ENCODE measurements at places on chromosomes 5 and 9.

DNA sequence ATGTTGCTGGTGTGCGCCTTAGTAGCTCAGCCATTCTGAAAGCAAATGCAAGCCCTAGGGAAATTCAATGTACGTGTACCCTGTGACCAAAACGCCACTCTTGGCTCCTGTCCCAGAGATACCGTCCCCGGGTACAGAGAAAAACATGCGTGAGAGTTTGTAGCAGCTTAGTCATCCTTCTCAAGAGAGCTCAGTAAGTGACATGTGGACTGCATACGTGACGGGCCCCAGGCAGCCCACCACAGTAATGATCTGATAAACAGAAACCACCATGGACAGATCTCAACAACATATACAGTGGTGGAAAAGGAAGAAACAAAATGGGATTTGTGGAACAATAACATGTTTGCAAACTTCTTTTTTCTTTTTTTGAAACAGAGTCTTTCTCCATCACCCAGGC is 45.1 kb downstream of the S1PR3 start:
- DNase-seq: no peak

DNA sequence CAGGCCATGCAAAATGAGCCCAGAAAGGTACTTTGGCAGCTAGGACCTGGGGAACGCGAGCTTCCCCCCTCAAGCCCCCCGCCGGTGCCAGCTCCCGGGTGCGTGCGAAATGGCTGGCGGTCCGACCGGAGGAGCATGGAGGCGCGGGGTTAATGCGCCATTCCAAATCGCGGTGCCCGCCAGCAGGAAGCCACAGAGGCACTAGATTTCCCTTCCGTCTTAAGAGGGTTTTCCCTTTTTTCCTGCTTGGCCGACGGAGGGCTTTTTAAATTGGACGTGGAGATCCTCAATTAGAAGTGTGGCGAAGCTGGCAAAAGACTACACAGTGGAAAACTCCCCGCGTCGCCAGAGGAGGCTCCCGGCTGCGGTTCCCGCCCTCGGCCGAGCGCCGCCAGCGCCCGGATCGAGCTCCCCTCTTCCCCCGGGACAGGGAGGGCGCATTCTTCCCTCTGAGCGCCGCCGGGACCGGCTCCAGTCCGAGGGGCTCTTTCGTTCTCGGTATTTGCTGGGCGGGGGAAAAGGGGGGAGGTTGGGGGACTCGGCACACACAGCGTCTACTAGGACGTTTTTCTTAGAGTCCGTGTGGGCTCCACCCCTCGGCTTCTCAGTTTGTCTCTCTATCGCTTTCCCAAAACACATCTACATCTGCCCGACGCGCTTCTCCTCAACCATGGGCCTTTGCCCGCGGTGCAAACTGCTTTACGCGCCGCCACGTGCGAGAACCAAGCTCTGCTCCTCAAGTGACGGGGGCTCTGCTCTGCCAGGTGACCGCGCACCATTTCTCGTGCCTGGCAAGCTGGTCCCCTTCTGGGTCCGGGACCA is 3.0 kb downstream of the GDNF start:
- no peak for DNase-seq

GRCh38 chr5:71533615-71534014 is 53.5 kb upstream of the MCCC2 start:
- DNase-seq: no peak

GRCh38 chr5:159854916-159855315 is 61.4 kb upstream of the ADRA1B start:
- DNase-seq: no peak

DNA sequence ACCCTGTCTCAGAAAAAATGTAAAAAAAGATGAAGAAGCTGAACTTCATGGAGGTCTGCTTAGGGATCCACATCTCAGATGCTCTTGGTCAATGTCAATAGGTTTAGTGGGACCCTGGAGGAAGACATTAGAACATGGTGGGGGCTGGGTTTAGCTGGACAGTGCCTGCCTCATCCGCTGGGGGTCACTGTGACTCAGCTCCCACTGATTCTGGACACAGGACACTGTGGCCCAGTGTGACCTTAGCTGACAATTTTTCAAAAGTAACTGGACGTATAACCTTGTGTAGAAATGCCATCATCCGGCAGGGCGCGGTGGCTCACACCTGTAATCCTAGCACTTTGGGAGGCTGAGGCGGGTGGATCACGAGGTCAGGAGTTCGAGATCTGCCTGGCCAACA is 7.3 kb upstream of the HNRNPAB start:
- DNase-seq: no peak

DNA sequence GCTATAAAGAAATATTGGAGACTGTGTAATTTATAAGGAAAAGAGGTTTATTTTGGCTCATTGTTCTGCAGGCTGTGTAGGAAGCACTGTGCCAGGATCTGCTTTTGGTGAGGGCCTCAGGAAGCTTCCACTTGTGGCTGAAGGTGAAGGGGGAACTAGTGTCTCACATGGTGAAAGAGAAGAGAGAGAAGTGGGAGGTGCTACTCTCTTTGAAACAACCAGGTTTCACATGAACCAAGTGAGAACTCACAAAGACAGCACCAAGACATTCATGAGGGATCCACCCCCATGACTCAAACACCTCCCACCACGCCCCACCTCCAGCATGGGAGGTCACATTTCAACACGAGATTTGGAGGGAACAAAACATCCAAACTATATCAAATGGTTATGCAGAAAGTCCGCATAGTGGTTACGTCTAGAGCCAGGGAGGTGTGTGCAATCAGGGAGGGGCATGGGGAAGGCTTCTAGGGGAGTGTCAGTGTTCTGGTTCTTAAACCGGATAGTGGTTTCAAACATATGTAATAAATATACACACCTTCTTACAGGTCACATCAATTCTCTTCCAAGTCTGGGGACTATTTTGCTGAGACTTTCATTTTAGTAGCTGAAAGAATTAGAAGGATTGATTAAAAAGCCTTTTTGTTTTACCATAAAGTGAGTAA is 113.0 kb downstream of the TRIO start:
- no peak for DNase-seq

DNA sequence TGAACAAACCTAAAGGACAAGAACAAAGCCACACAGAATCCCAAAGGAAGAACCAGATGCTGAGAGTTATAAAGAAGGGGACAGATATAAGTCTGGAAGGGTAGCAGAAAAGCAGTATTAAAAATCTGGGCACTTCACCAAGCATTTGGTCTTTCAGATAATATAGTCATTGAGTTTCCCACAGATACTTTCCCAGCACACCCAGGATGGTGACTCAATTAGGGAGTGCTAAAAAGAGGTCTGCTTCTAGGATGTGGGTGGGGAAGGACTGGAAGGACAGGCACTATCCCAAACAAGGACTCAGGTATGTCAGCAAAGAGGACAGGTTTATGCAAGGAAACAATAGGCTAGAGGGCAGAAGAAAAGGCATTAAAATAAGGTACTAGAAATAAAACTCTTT is 59.3 kb downstream of the DIAPH1 start:
- DNase-seq: no peak

DNA sequence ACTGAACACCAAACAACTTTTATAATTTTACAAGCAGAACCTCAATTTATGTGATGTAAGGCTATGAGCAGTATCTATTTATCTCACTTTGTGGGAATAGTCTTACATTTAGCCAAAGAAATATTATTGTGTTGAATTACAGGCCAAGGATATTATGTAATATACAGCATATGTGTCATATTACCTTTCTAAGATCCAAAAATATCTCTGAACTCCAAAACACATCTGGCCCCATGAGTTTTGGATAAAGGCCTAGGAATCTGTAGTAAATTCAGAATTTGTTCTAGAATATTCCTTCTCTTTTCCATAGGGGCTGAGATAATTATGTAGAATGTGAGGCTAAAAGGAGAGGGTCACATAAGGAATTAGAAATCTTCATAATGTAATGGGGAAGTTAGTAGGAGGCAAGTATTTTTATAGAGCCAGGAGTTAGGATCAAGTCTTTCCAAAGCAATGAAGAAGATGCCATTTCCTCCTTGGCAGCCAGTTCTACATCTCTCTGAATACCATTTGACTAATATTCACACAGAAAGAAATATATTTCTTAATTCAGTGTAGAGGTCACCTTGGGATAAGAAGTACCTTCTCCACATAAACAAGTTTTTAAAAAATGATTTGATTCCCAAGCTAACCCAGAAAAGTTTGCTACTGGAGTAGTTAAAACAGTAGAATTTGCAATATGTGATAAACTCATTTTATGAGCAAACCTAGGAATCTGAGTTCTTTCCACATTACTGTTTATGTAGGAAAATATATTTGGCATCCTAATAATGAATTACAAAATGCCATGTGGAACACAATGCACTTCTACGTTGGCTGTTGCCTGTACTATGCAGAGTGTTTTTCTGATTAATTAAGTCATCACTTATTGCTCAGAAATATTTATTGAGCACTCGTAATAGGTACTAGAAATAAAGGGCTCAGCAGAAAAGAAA is 20.3 kb upstream of the GRAMD2B start:
- DNase-seq: no peak

GRCh38 chr5:77744116-77744515 is 32.0 kb downstream of the TBCA start:
- no peak for DNase-seq

DNA sequence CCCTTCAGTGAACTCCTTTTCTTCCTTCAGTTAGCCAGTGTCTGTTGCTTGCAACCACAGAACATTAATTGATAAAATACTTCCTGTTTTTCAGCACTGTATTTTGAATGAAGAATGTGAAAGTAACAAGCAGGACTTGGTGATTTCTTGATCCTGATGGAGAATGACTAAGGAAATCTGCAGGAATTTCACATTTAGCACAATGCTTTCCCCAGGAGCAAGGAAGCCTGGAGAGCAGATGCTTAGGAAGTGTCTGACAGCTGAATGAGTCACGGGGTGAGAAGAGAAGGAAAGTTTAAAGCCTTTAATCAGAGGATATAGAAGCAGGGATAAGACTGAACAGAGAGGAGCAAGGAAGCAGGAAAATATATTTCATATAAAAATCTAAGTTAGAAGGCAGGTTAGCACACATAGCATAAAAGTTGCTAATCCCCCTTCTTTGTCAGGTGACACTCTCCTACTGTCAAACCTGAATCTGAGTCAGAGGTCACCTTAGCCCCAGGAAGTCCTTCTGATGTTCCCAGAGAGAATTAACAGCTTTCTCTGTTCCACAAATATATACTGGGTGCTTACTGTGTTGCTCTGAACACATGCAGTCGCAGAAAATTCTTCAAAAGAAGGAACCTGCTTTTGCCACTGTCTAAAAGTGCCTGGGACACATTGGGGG is 59.7 kb downstream of the GNA14 start:
- DNase-seq: no peak

DNA sequence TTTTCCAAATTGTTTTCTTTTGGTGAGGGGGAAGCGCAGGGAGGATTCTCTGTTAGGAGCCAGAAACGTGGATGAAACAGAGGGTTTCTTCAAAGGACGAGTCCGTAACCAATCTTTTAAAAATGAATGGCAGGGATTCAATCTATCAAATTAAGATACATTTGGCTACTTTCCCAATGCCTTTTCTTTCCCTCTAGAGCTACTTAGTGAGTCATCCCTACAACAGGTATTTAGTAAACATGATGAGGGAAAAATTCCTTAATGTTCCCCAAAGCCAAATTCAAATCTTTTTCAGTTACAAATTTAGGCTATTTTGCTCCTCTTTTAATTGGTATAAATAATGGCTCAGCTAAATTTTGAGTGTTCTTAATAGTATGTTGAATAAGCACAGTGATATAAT is 366.4 kb upstream of the RIOK2 start:
- no peak for DNase-seq

DNA sequence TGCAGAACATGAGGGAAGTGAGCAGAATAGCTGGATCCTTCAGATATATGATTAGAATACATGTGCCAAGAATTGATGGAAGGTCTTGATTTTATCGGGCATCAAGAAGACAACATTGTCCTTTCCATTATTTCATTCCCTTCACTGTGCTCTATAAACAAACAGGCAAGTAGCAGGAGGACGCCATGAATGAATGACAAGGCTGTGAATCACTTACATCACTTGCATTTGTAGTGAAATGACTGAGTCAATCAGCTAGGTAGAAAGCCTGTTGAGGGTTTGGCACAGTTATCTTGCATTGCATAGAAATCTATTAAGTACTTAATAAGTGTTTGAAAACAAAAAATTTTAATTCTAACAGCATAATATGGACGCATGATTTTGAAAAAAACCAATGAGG is 548.8 kb upstream of the IZUMO3 start:
- no peak for DNase-seq

DNA sequence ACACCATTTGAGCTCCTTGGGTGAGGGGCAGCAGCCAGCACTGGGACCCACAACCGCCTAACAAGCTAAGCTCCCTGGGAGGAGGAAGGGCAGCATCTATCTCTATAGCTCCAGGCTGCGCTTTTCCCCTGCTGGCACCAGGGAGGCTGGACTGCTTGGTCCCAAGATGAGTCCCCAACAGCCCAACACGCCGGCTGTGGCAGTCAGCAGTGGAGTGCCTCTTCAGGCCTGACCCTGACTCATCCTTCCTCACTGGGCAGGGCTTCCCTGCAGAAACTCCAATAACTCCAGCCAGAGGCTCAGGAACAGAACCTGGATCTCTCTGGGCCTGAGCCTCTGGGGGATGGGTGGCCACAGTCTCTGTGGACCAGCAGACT is 113.7 kb upstream of the ADAMTS16 start:
- no peak for DNase-seq

DNA sequence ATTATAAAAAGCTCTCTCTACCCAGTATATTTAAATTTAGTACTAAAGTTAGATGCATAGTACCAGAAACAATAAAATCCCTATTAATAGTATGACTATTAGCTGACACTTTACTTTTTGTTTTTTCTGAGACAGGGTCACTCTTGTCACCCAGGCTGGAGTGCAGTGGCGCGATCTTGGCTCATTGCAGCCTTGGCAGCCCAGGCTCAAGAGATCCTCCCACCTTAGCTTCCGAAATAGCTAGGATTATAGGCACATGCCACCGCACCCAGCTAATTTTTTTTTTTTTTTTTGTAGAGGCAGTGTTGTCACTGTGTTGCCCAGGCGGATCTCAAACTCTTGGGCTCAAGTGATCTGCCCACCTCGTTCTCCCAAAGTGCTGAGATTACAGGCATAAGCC is 8.0 kb downstream of the CCNG1 start:
- DNase-seq: no peak

DNA sequence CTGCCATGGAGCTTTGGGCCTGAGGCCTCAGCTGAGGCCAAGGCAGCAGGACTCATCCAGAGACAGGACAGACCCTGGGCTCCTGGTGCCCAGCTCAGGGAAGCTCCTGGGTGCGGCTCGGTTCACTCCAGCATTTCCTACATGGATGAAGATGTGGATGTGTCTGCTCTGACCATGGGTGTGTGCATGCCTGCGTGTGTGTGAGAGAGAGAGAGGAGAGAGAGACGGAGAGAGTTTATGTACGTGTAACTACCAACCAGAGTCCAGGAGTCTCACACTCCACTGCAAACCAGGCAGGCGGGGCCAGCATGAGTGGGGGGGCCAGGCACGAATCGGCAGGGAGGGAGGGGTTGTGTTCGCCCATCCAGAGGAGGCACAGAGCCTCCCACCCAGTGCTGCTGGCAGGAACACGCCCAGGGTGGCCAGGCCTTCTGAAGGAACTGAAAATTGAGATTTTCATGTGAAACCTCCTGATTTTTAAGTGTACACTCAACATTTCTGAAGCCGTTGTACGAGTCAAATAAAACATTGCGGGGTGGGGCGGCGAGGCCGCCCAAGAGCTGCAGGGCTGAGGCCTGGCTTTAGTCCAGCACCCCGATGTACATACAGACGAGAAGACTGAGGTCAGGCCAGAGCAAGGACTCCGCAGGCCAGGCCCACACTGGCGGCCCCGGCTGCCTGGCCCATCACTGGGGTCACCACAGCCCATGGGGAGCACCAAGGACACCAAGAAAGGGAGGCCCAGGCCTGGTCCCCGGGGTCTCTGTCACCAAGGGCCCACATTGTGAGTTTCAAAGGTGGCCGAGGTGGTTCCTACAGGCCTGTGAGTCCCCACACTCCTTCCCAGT is 88.7 kb downstream of the ADAMTS2 start:
- DNase-seq: no peak
